HCT116 (cell line): ENCODE measurements at places on chromosomes 1 and 21.

- DNase-seq = no peak
These were observed 240.9 kb downstream of the GRIK3 start for GRCh38 chr1:36793452-36793851.

- no peak for DNase-seq
These were observed 5.3 kb upstream of the GADD45A start for GRCh38 chr1:67679691-67680090.

GRCh38 chr1:112904831-112905261, 51.1 kb downstream of the SLC16A1 start:
- peak; percentile 13 for DNase-seq

- DNase-seq = no peak
These were observed 3.9 kb upstream of the FCAMR start for GRCh38 chr1:206974140-206974539.

DNA sequence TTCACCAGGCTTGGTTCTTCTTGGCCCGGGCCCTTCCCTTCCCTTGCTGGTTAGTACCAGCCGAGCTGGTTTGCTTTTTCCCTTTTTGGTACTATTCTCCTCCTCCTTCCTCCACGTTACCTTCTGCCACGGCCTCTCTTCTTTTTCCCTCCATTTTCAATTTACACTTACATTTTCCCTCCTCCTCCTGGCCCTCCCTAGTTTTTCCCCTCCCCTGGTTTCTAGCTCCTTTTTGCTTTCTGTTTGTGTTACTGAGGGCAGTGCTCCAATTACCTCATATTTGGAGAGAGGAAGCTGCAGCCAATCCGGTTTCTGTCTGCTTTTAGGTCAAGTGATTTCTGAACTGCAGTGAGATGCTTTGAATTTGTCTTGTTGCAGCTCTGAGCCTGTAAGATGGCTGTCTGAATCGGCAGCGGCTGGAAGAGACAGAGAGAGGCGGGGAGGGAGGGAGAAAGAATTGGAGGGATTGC, 63.7 kb downstream of the MACF1 start:
- DNase-seq = no peak

DNA sequence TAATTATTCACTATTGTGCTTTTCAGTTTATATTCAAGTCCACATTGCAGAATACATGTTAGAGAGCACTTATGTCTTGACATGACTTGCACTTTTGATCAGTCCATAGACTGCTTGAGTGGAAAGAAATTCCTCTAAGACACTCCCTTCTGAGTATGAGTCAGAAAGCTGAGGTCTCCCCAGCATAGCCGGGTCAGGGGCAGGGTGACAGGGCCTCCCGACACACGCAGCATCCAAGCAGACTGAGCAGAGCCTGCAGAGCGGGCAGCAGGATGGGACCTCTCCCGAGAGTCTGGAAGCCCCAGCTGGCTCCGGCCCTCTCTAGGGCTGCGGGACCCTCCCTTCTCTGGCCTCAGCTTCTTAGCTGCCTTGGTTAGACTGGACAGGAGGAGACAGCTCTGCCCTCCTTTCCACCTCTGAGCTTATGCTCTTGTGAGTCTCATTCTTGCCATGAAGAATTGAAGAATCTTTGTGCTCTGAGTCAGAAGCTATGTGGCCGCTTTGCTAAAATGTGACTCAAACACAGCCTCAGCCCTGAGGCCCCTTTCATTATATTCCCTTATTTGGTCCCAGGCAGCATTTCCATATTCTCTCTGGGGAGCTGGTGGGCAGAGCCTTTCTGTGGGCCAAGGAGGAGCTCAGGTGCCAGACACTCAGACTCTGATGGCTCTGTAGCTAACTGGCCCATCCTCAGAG, 11.2 kb upstream of the CAPN2 start:
- DNase-seq = peak; percentile 90
